Activated B cell treated with CpG ODN at 0.5 μM for 24 hours (primary cell): ENCODE measurements at places on chromosomes 1 and 21.

GRCh38 chr1:44655609-44656008, 18.7 kb downstream of the TMEM53 start:
- H3K27ac ChIP-seq: no peak overlapping the region
- H3K27me3 ChIP-seq: no peaks in the 10 kb centered on the region
- DNase-seq: no peak
- no peaks in the 10 kb centered on the region for H3K4me1 ChIP-seq
- peaks cover 29% of the 10 kb centered on the region for H3K36me3 ChIP-seq

DNA sequence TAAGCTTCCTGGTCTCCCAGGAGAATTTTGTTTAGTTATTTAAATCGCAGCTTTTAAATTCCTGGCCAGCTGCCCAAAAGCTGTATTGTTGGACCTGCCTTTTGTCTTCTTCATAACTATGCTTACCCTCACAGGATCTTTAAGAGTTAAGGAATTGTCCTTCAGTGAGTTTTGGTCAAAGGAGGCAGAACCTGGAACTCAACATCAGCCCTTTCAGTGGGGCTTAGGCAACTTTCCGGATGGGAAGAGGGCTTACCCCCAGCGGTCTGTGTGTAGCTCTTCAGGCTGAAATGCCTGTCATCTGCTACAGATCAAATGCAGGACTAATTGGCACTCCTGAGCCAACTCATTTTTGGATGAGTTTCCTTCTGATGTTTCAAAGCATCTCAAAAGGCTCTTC, 402.6 kb downstream of the SIPA1L2 start:
- peaks cover 13% of the 10 kb centered on the region for H3K27me3 ChIP-seq
- no peaks in the 10 kb centered on the region for H3K4me1 ChIP-seq

- H3K36me3 ChIP-seq: peaks cover 7% of the 10 kb centered on the region
- no peak for DNase-seq
- H3K27ac ChIP-seq: no peak overlapping the region
- no peak overlapping the region for H3K4me3 ChIP-seq
- no peaks in the 10 kb centered on the region for H3K27me3 ChIP-seq
- H3K4me1 ChIP-seq: no peaks in the 10 kb centered on the region
These were observed 349.1 kb downstream of the DPYD start for GRCh38 chr1:97571760-97572159.

DNA sequence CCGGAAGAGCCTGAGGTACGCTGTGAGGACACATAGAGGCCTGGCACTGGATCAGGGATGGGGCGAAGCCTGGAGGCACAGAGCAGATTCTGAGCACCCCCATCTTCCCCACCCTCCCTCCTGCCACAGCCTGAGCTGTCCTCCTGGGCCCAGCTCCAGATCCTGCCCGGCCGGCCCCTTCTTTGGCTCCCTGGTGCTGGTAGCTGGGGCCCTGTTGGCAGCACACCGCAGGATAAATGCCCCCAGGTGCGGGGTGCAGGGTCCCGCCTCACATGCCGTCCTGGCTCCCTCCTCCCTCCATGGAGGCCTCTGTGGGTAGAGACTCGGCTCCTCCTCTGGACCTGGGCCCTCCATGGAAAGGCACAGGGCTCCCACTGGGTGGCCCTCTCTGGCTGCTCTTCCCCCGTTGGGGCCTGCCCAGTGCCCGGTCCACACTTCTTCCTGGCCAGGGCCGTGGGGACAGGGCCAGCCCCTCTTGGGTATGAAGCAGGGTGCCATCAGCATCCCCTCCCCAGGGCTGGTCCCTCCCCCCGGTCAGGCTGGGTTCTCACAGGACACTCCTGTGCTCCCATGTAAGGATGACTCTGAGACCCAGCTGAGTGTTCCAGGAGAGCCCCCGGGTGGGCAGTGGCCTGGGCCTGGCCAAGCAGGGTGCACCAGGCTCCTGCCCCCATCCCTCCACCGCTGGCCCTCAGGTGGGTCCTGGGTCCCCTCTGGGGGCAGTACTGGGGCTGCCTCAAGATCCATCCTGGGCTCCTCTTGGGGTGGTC, 1.1 kb upstream of the OBSCN start:
- DNase-seq: no peak
- no peaks in the 10 kb centered on the region for H3K27me3 ChIP-seq

DNA sequence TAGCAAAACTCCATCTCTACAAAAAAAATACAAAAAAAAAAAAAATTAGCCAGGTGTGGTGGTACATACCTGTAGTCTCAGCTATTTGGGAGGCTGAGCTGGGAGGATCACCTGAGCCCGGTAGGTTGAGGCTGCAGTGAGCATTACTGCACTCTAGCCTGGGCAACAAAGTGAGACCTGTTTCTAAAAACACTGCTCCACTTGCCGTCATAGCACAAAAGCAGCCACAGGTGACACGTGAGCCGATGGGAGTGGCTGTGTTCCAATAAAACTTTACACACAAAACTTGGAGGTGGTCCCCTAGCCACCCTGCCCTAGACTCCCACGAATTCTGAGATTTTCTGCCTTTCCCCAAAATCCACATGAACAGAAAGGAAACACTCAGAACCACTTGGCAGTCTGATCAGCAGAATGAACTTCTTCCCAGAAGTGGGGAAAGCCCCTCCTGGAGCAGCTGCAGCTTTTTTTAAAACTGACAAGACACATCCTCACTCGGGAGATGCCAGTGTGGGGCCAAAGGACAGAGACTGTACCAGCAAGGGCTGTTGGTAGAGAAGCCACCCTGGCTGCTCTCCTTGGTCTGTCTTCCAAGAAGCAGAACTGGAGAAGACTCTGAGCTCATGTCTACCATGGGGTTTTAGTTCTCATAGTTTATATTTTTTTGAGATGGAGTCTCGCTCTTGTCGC, 23.3 kb downstream of the PLEKHM2 start:
- peaks cover 38% of the 10 kb centered on the region for H3K4me1 ChIP-seq
- H3K36me3 ChIP-seq: peaks cover 34% of the 10 kb centered on the region
- no peaks in the 10 kb centered on the region for H3K27me3 ChIP-seq

DNA sequence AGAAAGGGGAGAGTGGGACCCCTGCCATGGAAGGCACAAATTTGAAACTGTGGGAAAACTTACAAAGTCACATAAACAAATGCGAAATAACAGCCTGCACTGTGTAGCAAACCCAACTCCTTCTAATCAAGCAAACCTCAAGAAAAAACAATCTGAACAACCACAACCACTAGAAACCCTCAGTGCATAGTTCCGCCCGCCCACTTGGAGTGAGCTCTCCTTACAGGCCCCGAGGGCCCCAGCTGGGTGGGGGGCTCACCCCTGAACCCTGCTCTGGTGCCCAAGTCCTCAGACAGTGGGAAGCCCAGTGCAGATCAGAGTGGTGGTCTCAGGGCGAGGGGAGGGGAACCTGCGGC, 931 bp upstream of the MXRA8 start:
- H3K27me3 ChIP-seq: peaks cover 18% of the 10 kb centered on the region
- no peaks in the 10 kb centered on the region for H3K36me3 ChIP-seq
